ENCODE measurements at places on chromosomes 1 and 21.

DNA sequence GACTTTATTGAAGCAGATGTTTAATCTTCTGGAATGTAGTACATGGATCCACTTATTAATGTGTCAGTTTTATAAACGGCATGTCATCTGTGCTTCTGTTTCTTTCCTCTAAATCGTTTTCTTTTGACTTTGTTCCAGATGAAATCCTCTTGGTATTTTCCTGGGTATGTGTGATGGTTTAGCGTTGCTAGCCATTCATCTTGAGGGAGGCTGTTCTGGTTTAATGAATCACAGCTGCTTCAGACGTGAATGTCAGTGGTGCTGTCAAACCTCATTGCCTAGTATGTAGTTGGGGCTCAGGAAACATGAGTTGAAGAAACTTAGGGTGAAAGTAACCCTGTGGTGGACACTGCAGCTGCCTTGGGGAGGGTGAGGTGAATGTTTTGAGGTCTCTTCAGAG, 33.2 kb downstream of the KCNK1 start:
- DNase-seq: no peak

DNA sequence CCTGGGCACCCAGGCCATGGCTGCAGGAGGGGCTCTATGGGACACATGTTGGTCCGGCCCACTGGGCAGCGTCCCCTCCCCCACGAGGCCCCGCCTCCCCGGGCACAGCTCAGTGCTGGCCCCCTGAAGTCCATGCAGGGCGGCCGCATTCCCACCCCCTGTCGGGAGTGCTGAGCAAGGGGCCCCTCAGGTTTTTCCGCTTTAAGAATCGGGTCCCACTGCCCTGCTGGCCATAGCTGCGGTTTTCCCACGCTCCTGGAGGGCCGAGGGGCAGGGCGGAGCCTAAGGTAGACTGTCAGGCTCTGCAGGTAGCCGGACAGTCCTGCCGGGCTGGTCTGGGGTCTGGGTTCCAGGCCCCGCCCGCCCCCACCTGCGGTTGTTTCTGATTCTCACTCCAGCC, 43.5 kb upstream of the CCDC27 start:
- DNase-seq: no peak

- DNase-seq: no peak
These were observed 53.5 kb upstream of the CD34 start for GRCh38 chr1:207964195-207964966.

DNA sequence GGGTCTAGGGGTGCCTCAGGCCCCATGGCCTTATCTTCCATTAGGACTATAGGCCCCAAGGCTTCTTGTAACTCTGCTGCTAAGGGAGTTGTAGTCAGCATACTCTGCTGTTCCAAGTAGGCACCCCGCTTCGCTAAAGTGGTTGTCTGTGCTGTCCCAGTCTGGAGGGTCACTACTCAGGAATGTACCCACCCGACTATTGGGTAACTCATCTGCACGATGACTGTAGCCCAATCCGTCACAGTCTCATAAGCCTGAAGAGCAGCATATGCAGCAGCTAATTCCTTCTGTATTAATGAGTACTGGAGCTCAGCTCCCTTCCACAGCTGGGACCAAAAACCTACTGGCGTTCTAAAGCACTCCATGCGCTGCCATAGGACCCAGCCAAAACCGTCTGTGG, 111.0 kb downstream of the GDAP2 start:
- no peak for DNase-seq

- DNase-seq: no peak
These were observed 19.4 kb downstream of the LGALS8 start for GRCh38 chr1:236543065-236543669.
